Transverse colon (tissue), 4 donors: ENCODE measurements at places on chromosomes 6 and 20. TPM values are rescaled to one million over a fixed set of nuclear protein-coding genes. Genes with fewer than 3 reads are reported as not detected.

Gene PRL
- total RNA-seq = not detected

DNA sequence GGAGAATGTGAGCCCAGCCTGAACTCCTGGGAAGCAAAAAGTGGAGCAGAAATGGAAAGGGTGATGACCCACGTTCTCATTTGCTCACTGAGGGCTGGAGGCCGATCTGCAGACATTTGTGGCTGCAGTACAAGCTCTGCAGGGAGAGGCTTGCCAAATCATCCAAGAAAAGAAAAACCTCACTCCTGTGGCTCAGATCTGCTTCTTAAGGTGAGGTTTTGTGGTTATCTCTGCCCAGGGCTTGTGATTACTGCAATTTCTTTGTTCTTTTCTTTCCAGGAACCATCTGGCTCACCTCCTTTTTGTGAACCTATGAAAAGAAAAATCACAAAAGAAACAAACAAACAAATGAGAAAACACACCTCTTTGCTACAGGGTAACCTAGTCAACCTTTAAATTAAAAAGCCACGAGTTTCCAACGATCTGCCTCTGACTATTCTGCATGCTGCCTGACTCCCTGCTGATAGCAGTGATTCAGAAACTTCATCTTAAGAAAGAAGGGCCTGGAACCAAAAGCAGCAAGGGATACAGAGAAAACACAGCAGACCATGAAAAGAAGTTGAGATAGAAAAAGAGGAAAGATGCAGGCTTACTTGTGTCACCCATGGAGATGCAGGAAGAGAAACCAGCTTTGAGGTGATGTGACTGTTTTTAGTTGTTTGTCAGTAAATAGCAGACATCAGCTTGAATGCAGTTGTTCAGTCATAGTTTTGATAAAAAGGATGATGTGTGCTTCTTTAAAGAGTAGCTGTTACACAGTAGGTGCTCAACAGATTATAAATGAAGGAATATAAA lies 165.1 kb downstream of the LMBRD1 start:
- DNase-seq = no peak

- no peak for DNase-seq
Observed at GRCh38 chr6:161273274-161273751, 548 bp downstream of the AGPAT4 start.

GRCh38 chr6:109424946-109425345 lies 15.5 kb downstream of the PPIL6 start:
- no peak for DNase-seq
